NCI-H146 (cell line): ENCODE measurements at places on chromosomes 5 and 9.

GRCh38 chr5:142475102-142475513 is 150.3 kb upstream of the SPRY4 start:
- DNase-seq, result no peak

DNA sequence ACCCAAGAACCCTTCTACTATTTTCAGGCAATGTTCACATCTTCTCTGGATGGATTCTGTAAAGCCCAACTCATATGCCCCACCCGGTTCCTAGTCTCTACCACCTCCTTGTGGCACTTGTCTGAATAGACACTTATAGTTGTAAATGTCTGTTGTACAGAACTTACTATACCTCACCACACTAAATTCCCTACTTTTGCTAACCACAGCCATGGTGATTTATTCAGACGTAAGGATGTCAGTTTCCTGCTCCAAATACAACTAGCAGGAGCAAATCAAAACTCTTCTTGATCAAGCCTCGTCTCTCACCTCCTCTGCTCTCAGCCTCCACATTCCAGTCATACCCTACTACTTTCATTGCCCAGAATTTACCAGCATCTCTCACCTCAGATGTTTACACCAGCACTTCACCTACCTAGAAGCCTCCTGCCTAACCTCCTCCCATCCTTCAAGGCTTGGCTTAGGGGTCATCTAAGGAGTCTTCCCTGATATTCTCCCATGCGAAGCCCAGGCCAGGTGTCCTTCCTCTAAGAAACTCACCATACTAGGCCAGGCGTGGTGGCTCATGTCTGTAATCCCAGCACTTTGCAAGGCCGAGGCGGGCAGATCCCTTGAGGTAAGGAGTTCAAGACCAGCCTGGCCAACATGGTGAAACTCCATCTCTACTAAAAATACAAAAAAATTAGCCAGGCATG is 75.5 kb downstream of the MAPKAP1 start:
- peak; percentile 21 for DNase-seq

GRCh38 chr5:155260798-155261197 is 247.2 kb downstream of the KIF4B start:
- DNase-seq, result peak; percentile 57

DNA sequence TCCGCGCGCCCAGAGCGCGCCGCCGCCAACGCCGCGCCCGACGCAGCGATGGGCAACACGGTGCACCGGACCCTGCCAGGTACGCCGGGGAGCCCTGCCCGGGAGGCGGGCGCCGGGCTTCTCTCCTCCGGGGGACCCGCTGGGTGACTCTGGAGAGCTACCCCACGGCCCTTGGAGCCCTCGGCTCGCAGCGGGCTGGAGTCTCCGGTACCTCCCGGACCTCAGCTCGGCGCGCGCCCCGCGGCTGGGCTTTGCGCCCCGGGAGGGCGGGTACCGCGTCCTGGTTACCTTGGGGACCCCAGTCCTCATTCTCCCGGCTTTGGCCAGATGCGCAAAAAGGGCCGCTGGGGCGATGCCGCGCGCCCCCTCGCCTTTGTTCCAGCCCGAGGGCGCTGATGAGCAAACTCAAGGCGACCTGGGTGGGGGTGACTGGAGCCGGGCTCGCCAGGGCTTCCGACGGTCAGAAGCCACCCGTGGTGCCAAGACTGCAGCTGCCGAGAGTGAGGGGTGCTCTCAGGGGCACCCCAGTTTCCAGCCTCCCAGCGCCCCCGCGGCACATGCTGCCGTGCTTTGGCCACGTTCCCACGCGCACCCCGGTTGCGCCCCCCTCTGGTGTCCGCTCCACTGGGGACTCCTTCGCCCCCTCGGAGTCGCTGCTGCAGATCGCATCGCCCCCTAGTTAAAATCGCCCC is 442 bp downstream of the NEURL1B start:
- DNase-seq, result peak; percentile 52

DNA sequence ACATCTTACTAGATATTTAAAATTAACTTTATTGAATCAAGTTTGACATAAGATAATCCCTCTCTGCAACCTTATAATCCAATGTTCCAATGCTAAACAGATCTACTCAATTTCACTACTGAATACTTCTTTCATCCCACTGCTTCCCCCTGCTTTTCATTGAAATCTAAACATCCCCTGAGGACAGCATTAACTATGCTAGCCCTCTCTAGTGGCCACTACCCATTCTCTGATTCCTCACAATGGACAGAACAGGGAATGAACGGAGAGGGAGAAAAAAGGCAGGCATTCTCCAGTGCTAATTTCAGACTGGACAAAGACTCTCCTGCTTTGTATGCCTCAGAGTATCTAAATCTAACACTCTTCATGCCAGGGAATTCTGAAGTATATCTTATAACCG is 54.3 kb upstream of the RGS7BP start:
- DNase-seq, result no peak
